ENCODE measurements at places on chromosomes 2 and 18.

DNA sequence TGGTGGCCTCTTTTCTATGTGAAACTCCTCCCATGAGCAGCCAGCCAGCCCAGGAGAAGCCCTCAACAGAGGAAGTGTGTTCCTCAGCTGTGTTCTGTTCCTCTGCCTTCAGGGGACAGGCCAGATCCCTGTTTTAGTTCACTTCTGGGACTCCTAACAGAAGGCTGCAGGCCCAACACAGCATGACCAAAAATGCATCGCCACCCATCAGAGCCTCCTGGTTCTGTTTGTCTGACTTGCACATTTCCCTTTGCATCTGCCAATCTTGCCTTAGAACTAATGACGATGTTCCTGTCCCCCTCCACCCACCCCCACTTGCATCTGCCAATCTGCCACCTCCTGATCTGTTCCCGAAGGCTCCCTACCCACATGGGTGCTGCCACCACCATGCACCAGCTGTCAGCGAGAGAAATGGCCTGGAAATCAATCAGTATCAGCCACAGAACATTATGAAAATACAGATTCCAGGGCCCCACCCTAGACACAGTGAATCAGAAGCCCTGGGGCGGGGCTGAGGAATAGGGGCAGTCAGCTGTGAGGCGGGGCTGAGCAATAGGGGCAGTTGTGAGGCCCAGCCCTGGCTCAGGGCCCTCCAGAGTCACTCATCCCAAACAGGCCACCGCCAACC is 51.0 kb downstream of the FAM168B start:
- no peak for DNase-seq

DNA sequence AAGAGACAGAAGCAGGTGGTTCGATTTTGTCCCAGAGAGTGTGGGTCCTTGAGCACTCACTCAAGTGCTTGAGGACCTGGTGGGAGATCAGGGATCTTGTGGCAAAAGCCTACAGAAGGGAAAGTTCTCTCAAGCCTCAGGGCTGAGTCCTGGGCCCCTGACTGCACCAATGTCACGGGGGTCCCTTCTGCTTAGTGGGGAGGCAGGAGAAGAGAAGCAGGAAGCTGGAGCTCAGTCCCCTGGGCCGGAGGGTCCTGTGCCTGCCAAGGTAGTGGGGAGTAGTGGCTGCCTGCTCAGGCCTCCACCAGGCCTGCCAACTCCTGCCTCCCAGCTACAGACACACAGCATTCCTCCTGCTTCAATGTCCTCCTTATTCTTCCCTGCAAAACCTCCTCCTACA is 11.7 kb downstream of the CAPN14 start:
- no peak for DNase-seq

- peak; percentile 13 for DNase-seq
Observed at GRCh38 chr2:240121190-240121589, 14.9 kb downstream of the COPS9 start.

DNA sequence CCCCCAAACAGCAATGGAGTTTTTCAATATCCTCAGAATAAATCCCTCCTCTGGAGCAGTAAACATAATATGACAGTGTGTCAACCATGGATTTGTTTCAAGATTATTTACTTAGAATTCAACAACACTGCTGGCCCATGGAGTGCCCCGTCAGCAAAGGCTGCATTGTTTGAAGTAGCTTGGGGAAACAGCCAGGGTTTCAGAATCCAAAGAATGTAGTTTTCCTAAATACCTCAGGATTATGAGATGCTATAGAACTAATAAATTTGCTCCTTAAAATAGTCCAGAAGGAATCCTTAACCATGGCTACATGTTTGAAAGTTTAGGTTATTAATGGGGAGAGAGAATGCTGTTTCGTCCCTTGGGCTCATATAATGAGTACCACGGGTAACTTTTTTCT is 13.1 kb upstream of the CETN1 start:
- no peak for DNase-seq

DNA sequence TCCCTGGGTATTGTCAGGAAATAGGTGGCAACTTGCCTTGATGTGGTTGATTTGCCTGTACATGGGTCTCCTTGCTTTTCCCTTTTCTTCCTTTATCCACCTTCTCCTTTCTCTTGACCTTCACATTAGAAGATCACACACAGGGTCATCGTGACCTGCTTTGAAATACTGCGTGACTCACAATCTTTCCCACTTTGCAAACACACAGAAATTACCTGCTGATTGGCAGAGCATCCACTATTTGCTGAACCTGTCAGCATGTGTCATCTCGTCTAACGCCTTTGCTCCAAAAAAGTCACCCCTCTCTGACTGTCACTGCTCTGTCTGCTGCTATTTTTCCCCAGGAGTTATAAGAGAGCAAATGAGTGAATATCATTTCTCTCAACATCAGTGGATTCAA is 60.8 kb downstream of the MYO3B start:
- no peak for DNase-seq

DNA sequence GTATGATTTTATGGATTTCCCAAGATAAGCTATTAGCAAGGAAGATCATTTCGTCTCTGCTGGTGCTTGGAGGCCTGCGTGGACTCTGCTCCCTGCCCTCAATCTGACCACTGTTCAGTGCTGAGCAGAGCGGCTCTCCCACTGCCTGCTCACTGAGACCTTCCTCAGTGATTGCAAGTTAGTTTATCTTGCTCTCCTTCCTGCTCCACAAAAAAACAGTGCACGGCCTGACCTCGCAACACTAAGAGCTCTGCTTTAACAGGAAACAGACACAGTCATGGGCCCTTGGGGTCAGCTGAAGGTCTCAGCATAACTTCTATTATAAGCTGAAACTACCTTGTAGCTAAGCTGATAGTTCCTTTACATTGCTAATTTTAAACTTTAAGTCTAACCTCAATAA is 53.1 kb downstream of the PRELID3A start:
- DNase-seq: no peak

DNA sequence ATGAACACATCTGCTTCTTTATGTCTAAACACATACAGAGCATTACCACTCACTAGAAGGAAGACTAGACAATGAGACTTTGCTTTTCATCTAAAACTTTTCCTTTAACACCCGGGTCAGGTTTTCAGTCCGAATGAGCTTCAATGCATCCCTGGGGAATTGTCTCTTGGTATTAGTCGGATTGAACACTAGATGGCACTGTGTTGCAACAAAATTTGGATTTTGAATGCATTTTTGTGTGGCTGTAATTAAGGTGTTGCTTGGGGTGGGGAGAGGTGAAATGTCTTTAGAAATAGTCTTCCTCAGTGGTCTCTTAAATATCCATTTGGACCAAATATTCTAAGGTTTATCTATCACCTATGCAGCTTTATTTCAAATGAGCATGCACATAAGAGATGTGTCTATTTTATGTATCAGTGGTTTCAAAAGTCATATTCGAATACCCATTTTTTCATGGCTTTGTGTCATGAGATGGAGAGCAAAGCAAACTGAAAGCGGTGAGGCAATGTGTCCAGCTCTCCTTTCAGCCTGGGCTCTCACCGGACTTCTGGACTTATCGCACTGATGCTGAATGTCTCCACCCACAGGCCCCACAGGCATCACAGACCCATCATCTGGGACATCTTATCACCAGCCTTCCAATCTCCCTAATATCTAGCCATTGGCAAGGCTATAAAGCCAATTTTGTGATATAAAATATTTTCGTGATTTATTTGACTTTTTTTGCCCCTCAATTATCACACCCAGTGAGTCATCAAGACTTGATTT is 510.3 kb downstream of the RNF144A start:
- DNase-seq: peak; percentile 59

DNA sequence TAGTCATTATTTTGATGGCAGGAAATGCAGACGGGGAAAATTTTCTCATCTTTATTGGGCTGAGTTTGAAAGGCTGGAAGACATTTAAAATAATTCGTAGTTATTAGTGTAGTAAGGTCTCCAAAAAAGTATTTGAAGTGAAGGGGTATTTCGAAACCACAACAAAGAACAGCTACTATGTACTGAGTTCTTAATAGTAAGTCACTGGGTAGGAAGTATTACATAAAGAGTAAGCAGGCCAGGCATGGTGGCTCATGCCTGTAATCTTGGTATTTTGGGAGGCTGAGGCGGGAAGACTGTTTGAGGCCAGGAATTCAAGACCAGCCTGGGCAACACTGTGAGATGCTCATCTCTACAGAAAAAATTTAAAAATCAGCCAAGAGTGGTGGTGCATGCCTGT is 113.6 kb downstream of the MEP1B start:
- no peak for DNase-seq

- no peak for DNase-seq
Observed at GRCh38 chr2:141942006-141942789, 188.6 kb downstream of the LRP1B start.

GRCh38 chr18:79668203-79668602 is 11.4 kb upstream of the CTDP1 start:
- DNase-seq: no peak

GRCh38 chr18:53780666-53781065 is 443.8 kb downstream of the MBD2 start:
- no peak for DNase-seq

DNA sequence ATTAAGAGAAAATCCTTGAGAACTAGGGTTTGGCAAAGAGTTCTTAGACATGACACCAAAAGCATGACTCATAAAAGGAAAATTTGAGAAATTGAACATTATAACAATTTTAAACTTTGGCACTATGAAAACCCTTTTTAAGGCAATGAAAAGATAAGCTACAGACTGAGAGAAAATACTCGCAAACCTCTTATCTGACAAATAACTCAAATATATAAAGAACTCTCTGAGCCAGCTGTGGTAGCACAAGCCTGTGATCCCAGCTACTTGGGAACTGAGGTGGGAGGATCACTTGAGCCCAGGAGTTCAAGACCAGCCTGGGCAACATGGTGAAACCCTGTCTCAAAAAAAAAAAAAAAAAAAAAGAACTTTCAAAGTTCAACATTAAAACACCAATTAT is 70.5 kb downstream of the FAM168B start:
- DNase-seq: no peak

DNA sequence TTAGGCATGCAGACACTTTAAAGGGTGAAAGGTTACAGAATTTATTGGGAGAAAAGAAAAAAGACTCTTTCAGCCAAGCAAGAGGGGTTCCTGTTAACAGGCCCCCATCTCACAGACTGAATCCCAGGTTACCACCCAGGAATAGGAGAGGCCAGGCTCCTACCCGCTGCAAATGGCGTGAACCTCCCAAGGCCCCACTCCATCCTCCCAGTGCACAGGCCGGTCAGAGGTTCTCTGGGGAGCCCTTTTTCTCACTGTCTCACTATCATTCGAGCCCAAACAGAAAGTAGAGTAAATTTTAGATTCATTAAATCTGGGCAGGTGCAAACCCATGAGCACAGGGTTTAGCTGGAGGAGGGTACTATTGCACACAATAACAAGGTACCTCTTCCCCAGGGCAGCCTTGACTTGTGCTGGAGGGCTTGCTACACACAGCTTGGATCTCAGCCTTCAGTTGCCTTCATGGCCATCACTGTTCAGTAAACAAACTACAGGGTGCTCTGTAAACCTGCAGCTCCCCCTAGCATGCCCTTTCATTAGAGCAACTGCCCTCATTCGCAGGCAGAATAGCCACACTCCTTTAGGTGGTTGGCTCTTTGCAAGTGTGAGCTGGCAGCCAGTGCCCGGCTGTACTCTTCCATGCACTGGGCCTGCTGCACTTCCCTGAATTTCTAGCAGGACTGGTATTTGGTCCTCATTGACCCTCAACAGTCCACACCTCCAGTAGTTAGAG is 7.3 kb upstream of the PLEK start:
- no peak for DNase-seq

GRCh38 chr2:100405403-100406119 is 11.9 kb downstream of the CHST10 start:
- no peak for DNase-seq

DNA sequence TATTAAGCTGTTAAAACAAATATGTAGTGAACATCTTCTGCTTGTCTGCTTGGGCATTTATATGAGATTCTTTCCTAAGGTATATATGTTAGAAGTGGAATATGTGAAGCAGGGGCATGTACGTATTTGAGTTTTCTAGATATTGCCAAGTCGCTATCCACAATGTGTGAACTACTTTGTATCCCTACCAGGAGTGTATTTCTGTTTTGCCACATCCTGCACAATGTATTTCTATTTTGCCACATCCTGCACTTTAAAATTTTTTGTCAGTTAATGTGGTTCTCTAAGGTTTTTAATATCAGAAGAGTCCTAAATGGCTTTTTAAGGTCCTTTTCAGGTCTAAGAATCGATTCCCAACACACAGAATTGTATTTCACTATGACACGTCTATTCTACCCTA is 141.7 kb upstream of the ATP5MC3 start:
- no peak for DNase-seq

DNA sequence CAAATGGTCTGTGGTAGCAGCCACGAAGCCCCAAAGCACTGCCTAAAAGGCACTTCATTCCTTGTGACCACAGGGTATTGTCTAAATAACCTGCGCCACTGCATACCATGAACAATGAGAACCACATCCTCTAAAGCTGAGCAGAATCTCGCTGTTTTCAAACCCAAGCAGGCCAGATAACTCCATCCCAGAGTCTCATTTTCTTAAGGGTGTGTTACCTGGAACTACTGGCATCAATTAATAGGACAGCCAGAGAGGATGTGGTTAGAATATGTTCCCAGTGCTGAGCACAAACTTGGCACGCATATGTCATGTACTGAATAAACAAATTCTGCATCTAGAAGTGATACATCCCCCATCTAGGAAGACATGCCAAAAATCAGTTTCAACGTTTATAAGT is 13.0 kb downstream of the VPS4B start:
- DNase-seq: peak; percentile 44

DNA sequence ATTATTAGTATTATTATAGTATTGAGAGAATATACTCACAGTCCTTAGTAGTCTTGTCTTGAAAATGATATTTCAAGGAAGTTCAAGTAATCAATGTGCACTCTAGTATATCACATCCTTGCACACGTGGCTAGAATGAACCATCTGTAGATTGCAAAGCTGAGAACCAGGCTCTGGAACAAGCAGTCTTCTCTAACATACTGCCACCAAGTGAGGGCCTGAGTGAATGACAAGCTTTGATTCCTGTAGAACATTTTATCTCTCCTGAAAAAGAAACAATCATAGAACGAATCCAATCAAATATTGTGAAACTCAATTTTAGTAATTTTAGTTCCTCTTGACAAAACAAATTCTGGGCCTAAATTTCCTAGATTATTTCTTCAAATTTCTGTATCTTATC is 55.3 kb upstream of the SULT1C3 start:
- DNase-seq: no peak

DNA sequence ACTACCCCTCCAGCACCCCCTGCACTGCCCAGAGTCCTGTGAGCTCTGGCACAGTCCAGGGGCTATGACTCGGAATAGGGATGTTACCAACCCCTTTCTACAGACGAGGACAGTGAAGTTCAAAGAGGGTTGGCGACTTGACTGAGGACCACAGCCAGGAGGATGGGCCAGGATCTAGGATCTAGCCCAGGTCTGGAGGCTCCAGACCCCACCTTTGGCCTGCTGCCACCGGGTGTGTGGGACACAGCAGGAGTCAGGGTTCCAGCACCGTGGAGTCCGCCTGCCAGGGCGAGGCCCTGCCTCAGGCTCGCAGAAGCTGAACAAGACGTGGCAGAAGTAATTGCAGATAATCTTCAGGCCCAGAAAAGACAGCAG is 37.9 kb upstream of the GPC1 start:
- no peak for DNase-seq

GRCh38 chr2:48444404-48444803 is 85.5 kb upstream of the STON1 start:
- DNase-seq: no peak

- no peak for DNase-seq
Observed at GRCh38 chr2:147149575-147150240, 695.1 kb upstream of the ACVR2A start.

Data from activated CD8-positive, alpha-beta T cell treated with anti-CD3 and anti-CD28 coated beads, Interleukin-2, amount 10 ng/mL, durations not matched to agents 7 days and 5 days (primary cell).